Activated naive CD4-positive, alpha-beta T cell treated with Interleukin-2 at 50 U/mL for 16 hours (primary cell): ENCODE measurements at places on chromosomes 4 and X.

DNA sequence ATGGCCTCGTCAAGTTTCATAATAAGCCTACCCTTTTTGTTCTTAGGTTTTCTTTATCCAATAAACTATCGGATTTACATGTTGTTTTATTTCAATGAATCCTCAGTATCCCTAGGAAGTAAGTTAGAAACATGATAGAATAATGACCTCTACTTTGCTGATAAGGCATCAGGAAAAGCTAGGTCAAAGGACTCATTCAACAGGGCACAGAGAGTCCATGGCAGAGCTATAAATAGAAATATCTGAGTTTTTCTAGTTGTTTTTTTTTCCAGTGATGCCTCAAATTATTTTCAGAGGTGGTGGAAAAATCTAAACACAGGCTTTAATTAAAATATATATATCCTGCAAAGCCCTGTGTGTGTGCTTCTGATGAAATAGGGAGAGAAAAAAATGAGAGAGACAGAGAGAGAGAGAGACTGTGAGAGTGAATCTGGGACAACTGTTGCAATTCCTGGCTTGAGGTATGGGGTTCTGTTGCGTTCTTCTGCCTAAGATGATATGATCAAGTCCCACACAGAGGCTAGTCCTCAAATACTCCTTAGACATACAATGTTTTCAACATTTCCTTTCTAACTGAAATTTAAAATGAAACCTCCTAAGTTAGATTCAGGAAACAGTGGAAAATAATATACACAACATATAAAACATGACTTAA, 139.9 kb downstream of the HDX start:
- no peak for DNase-seq

DNA sequence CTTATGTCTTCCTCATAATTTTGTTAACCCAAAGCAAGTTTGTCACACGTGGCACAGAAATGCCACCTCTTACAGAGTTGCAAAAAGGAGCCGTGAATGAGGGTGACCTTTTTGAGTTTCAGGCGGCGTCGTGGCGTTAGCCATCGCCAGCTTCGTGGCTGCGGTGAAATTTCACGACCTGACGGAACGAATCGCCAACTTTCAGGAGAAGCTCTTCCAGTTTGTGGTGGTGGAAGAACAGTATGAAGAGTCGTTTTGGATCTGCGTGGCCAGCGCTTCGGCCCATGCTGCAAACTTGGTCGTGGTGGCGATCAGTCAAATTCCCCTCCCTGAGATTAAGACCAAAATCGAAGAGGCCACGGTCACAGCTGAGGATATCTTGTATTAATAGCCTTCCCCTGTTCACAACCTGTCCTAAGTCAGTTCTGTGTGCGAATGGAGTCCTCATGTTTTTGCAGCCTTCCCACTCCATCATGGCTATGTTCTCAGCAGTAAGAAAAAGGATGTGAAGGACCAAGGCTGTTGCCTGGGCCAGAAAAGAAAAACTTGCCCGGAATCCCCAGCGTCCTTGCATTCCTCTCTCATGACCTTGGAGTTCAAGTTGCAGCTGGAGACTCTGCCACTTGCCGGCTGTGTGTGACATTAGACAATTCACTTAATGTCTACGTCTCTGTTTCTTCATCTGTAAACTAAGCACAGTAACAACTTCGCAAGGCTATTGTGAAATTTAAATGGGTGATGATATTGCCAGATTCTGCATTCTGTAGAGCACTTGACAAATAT, 11.9 kb downstream of the CLRN2 start:
- DNase-seq, result no peak

DNA sequence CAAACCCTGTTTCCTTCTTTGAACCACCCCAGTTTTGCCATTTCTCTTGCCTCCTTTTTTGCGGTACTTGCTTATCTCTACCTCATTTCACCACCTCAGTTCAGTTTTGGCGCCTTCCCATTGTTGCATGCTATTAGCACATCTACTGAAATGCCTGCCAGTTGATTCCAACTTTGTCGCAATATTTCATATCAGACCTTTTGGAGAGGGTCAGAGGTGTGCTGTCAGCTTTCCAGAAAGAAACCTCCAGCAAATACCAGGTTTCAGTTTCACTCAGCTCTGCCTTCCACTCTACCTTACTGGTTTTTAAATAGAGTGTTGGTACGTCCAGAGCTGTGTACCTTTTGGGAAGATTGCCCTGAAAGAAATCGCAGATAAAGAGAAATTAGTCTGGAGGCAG, 91.9 kb upstream of the CPEB2 start:
- DNase-seq, result no peak

DNA sequence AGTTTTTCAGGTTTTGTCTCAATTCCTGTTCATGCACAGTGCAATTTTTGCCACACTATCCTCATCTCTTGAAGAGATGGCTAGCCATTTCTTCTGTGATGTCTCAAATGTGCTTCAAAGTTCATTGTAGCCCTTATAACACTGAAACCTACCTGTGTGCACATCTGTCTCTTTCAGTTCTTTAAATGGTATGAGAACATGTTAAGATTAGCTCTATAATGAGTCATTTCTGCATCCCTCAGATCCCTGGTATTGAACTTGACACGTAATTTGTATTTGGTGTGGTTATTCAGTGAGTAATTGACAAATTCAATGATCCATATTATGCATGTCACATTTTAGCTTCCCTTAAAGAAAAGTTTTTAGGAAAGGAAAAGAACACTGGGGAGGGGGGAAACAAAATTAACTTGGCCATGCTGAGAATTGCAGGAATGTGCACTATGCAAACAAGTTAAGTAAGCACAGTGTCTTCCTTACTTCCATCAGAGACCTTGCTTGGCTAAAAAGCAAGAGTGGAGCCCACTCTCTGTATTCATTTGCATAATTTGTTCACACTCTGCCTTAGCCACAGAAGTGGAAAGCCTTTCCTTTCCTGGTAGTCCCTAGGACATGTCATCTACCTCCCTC, 659.8 kb upstream of the MAGEB2 start:
- DNase-seq, result no peak

GRCh38 chrX:12970691-12971202, 4.2 kb upstream of the TMSB4X start:
- peak; percentile 46 for DNase-seq

- no peak for DNase-seq
Measured at GRCh38 chrX:2697306-2697705, 6.2 kb downstream of the CD99 start.

DNA sequence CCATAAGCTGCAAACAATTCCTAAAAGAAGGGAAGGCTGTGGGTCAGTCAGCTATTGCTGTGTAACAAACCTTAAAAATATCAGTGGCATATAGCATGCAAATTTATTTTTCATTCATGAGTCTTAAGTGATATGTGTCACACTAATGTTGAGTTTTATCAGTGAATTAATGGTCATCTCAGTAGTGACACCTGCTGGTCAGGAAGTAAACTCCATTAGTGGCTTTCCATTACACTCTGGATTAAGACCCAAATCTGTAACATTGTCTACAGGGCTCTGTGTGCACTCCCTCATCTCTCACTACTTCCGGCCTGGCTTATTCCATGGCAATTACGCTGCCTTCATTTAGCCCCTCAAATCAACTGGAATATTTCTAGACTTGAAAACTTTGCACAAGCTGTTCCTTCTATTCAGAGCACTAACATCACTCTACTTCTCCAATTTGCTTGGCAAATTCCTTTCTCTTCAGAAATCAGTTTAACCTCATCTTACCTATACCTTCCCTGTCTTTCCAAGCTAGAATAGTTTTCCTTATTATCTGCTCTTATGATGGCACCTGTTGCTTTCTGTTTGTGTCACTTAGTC, 217.3 kb upstream of the TAPT1 start:
- DNase-seq, result no peak

- no peak for DNase-seq
Measured at GRCh38 chr4:84235126-84235944, 263.8 kb downstream of the NKX6-1 start.

GRCh38 chr4:5921981-5922380, 29.1 kb upstream of the CRMP1 start:
- no peak for DNase-seq

DNA sequence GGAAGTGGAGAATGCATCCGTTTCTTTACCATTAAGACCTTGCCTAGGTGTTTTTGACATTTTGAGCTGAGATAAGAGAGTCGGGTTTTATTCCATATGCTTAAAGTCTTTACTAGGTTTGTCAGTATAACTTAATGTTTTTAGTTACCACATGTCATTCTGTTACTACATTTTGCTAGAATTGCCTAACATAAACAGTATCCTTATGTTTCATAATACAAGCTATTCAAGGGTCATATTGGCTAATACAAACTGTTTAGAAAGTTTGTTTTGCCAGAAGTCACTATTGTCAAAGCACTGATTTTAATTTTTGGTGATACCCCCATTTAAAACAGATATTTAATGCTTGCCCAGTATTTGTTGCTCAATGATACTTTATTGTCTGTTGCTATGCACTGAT, 427.7 kb upstream of the MAGEB2 start:
- no peak for DNase-seq

DNA sequence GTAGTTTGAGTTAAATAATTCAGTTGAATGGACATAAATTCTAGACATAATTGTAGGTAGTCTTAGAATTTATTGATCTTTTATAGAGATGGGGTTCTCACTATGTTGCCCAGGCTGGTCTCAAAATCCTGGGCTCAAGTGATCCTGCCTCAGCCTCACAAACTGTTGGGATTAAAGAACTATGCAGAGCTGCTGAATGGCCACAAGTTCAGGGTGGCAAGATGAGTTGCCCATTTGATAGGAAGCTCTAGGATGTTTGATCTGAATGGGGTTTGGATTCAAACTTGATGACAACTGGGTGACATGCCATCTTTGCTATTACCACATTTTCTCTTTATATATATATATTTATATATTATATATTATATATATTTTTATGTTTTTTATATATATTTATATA, 3.6 kb downstream of the RPL36A start:
- no peak for DNase-seq

DNA sequence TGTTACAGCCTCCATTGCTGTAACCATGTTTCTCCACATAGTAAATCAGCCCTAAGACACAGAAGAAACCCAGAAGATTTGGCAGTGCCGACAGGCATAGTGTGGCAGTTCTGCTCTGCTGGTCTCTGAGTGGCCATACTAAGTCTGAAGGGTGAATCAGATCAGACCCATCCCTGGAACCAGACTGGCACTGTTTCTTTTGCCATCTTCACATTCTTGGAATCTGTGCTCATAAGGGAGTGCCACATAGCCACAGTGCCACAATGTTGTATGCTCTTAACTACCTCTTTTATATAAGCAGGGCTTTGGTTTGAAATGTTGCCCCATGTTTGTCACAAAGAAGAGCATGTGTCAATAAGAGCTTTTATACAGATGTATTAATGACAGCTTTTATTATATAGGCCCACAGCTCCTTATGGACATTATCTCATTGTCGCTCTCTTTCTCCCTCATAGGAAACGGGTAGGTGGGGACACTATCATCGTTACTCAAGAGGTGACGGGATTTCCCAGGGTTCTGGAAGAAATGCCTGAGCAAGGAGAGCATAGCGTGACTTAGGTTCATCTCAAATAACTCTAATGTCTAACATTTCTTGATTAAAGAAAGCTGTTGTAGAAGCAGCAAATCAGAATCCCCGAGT, 128.2 kb downstream of the CBR4 start:
- DNase-seq, result no peak

DNA sequence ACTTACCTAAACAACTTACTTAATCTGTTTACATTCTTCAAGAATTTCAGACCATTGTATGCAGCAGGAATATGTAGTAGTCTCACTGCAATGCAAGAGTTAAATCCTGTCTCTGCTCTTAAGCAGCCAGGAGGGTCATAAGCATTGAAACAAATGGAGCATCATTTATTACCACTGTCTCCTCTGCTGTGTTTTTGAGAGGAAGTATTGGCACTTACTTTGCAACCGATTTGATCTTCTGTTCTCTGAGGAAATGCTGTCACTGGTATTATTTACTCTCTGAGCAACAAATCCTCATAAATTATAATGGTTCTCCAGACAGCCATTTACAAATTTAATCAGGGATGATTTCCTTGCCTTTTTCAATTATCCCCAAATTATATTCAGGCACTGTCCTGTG, 1367.1 kb downstream of the STIM2 start:
- no peak for DNase-seq

- DNase-seq, result no peak
Measured at GRCh38 chr4:100431416-100431815, 86.4 kb downstream of the EMCN start.

DNA sequence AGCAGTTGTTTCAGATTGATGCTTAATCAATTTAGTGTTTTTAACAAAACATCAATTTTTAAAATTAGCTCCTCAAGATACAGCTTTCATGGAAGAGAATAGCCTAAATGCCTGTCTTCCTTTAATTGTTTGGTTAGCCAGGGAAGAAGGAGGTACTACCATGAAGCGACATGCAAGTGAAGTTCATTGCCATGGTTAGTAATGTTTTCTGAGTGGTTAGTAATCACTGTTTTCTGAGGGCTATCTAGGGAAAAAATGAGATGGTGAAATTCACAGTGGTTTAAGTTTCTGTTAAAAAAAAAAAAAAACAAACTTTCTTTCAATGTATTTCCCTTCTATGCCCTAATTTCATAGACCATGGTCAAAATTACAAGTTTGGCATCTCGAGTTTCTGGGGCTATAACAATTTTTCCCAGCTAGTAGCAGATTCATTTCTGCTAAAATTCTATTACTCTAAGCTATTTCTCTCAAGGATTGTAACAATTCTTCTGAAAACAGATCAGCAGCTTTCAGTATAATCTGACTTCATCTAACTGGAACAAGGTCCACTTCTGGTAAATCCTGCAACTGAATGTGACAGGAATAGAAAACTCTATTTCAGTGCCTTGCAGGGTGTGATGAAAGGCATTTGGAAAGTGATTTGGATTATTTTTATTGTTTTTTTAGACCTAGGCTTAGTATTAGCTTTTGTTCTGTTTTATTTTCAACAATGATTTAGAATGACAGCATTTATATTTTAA, 157.0 kb downstream of the PCDH18 start:
- no peak for DNase-seq

GRCh38 chr4:36177946-36178345, 66.4 kb downstream of the ARAP2 start:
- DNase-seq, result no peak

GRCh38 chr4:39452153-39452859, 6.4 kb downstream of the RPL9 start:
- DNase-seq, result no peak

DNA sequence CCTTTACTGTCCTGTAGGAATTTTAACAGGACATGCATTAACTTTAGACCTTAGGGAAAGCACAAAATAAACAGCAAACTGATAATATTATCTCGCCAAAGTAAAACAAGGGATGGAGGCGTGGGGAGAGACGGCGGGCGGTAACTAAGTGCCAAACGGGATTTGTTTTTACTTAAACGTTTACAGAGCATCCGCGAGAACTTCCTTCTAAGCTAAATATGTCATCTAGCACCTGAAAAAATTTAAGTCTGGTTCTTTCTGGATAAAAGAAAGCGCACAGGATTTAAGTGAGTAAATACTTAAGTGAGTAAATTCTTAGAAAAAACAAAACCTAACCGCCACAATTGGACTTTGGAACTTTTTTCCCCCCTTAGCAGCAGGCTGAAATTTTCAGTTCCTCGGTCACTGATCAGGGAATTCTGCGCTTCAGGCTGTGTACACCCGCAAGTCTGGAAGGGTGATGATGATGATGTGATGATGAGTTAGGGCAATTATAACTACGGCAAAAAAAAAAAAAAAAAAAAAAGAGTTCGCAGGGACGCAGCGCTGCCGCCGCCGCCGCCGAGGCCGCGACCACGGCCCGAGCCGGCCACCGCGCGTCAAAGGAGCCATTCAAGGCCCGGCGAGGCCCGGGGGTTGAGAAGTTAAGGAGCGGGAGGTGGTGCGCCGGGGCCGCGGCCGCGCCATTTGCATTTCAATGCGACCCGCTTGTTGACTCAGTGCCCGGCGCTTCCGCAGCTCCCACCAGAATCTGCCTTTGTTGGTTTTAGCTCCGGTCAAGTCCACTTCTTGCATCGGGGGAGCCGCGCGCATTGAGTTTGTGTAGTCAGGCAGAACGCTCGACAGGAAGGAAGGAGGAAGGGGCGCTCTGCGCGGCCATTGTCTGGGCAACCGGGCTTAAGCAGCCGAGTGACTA, 108.8 kb downstream of the SPRY1 start:
- no peak for DNase-seq
